ENCODE measurements at places on chromosomes 3 and 15.

DNA sequence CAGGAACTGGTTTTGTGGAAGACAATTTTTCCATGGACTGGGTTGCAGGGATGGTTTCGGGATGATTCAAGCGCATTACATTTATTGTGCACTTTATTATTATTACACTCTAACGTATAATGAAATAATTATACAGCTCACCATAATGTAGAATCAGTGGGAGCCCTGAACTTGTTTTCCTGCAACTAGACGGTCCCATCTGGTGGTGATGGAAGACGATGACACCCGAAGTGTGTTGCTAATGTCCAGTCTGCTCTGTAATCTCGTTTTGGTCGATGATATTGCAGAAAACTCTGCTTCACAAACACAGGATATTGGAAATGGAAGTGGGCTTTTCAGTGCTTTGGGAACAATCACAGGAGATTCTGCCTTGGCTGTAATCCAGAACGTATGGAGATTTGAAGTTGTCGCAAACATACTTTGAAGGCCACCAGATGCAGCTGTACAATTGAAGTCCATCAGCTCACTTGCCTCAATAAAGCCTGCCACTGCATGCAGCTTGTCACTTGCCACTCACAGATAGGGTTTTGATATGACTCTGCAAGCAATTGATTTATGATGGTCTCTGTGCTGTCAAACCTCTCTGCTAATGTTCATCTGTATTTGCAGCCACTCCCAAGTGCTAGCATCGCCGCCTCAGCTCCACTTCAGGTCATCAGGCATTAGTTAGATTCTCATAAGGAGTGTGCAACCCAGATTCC, 141.7 kb downstream of the TJP1 start:
- no peak for DNase-seq

DNA sequence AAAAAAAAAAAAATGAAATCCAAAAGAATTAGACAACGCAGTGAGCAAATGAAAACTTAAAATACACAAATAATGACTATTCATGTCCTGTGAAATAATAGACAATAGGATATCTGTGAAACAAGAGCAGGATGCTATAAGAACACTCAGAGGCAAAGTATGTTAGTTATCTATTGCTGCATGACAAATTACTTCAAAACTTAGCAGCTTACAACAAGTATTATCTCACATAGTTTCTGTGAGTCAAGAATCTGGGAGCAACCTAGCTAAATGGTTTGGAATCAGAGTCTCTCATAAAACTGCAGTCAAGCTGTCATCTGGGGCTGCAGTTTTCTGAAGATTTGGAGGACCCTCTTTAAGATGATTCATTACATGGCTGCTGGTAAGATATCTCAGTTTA, 36.5 kb upstream of the ZMAT3 start:
- no peak for DNase-seq

GRCh38 chr3:51681453-51681852, 10.4 kb downstream of the TEX264 start:
- DNase-seq, result no peak

- no peak for DNase-seq
These were observed 14.7 kb downstream of the IGSF11 start for GRCh38 chr3:119019767-119020518.

GRCh38 chr3:12879191-12879815, 37.9 kb upstream of the RPL32 start:
- DNase-seq, result no peak

- DNase-seq, result no peak
These were observed 83.9 kb downstream of the LRRK1 start for GRCh38 chr15:101003081-101003480.

DNA sequence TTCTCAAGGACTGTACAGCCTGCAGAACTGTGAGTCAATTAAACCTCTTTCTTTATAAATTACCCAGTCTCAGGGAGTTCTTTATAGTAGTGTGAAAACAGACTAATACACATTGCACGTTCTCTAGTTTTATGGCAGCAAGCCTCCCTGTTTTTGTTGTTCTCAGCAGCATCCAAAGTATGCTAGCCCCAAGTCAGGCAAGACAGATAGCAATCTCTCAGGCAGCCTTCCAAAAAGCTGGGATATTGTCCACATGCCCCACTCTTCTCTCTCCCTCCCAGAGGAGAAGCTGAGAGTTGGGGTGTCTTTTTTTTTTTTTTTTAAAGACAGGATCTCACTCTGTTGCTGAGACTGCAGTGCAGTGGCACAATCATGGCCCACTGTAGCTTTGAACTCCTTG, 130.6 kb downstream of the ISL2 start:
- no peak for DNase-seq

GRCh38 chr3:8734137-8734878, 706 bp downstream of the CAV3 start:
- DNase-seq, result no peak

DNA sequence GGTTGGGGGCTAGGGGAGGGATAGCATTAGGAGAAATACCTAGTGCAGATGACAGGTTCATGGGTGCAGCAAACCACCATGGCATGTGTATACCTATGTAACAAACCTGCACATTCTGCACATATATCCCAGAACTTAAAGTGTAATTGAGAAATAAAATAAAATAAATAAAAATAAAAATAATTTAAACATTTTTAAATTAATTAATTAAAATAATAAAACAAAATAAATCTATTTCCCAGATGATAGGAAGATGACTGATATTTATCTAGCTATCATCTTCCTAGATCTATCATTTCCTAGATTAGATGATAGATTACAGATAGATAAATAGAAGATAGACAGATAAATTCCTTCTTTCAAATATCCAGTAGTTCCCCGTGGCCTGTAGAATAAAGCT, 137.3 kb downstream of the OCA2 start:
- DNase-seq, result no peak

DNA sequence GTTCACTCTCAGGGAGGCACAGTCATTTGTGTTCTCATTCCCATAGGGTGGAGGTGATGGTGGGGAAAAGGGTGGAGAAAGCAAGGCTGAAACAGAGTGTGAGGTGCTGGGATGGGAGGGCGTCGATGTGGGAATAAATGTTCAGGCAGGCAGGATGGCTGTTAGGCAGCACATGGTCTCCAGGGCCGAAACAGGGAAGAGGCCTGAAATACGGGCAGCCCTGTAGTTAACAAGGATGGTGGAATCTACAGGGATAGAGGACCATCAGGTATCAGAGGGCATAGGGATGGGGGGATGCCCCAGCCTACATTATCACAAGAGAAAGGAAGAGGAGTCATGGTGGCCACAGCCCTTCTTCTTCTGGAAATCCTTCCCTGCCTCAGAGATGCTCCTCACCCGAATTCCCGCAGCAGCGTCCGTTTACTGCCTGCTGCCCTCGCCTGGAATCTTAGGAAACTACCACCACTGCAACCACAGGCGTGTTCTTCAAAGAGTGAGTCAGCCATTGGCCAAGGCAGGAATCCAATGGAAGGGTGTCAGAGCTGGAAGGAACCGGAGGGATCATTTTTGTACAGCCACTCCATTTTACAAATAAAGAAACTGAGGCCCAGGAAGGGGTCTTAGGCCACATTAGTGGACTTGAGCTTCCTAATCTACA, 49.7 kb upstream of the POMGNT2 start:
- DNase-seq, result no peak

DNA sequence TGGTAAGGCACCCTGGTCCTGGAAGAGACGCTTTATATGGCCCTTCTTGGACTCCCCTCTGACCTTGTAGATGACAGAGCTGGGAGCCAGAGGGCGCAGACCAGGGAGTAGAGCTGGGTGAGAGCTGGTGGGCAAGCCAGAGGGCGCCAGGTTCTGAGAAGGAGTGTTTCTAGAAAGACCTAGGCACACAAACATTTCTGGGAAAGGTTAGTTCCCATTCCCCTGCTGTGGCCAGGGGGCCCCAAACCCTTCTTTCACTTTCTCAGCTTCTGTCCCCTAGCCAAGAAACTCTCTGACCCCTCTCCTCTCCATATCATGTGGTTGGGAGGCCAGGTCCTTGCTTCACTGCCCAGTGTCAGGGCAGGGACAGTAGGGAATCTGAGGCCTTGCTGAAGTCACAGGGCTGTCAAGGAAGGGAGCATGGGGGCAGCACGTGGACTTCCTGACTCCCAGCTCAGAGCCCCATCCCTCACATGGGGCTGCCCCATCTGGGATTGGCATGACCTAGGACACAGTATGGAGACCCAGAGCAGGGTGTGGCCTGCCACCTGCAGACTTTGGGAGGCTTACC, 3.6 kb downstream of the HEMK1 start:
- DNase-seq, result no peak
